ENCODE measurements at places on chromosomes 12 and 14.

DNA sequence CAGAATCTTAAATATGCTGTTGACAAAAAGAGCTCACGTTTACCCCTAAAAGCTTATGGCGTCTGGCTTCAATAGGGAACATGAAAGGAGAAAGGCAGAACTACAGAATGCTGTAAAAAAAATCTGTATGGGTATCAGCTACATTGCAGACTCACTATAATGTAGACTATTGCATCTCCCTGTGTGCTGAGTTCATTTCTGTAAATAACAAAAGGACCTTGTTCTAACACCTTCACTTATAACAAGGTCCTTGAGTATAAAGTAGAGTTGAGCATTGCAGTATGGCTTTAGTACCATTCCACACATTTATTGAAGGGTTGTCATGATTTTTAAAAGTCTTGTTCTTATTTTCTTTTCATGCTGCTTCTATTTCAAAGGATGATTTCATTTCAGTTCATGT lies 165.3 kb downstream of the NPAS3 start:
- no peak for DNase-seq

GRCh38 chr12:28939427-28939826 lies 209.7 kb upstream of the FAR2 start:
- DNase-seq: no peak

DNA sequence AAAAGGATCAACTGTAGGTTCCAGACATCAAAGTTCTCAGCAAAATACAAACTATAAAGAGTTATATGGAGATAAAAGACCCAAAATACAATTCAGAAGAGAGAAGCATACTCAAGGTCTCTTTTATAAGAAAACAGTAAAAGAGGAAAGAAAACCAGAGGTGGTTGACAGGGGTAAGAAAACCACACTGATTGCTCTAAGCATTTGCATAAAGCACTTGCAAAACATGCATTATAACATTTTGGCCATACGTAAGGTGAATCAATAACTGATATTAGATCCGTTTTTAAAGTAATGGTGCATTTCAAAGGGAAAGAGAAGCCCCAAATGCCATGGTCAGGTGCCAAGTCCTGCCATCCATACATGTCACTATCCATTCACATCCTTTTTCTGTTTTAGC lies 5.9 kb downstream of the DDHD1 start:
- no peak for DNase-seq

- DNase-seq: no peak
Observed at GRCh38 chr12:3122841-3123678, 45.9 kb downstream of the TSPAN9 start.

DNA sequence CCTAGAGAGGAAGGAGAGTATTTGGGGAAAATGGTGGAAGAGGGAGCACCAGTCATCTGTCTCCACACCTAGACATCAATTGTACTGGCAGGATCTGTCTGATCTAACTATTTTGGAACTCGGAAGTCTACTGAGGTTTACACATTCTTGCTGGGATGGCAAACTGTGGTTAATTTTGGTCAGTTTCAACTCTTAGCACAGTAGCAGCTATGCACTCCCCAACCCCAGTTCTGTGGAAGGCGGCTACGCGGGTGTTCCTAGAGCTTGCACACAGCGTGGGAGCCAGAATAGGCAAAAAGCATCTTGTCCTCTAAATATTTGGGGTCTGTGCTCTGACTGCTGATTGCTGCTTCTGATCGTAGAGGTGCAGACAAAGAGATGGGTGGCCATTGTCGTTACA lies 33.8 kb downstream of the TECPR2 start:
- no peak for DNase-seq

DNA sequence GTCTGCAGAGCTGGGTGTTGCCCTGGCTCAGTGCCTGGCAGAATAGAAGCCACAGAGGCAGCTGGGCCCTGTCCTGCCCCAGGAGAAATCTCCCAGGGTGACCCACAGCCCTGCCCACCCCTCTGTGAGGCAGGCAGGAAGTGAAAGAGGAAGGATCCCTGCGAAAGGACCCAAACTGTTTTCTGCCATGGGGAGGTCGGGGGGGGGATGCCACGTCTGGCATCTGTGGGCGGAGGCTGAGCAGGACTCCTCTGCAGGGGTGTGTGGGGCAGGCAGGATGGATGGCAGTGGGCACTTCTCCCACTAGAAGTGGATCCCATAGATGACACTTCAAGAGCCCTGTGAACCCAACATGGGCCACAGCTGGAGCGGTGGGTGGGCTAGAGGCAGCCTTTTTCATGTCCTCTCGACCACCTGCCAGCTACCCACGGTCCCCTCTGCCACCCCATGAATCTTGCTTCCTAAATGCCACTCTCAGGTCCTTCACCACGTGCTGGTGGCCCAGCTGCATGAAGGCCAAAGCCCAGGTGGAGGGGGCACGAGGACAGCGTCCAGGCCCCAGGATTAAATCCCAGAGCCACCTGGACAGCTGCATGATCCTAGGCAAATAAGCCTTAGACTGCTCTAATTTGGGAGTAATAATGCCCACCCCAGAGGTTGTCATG lies 3.6 kb downstream of the PAPLN start:
- DNase-seq: no peak

DNA sequence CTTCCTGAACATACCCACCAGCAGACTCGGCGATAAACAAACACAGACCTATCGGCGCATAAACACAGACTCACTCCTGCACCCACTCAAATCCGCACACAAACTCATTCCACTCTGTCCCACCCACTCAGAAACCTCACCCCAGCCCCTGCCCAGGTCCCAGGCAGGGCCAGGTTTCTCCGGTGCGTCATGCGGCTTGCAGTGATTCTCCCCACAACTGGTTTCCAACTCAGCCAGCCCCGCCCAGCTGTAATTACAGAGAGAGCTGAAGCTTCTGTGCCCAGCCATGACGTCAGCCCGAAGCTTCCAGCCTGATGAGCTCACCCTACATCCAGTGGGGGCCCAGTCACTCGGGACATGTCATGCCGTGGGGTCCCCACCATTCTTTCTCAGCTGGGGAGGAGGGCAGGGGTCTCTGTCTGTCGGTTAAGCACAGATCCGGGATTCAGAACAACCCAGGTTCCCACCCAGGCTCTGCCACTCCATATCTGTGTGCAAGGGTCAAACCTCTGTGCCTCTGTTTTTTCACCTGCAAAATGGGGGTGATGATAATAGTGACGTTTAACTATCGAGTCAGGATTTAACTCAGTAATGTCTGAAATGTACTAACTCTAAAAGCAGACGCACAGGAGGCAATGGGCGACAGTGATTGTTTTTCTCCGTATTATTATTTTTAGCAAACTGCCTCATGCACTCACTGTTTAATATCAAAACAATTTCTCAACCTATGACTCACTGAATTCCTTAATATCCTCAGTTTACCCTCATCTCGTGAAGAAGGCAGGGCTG lies 2.3 kb upstream of the HSPB8 start:
- no peak for DNase-seq

DNA sequence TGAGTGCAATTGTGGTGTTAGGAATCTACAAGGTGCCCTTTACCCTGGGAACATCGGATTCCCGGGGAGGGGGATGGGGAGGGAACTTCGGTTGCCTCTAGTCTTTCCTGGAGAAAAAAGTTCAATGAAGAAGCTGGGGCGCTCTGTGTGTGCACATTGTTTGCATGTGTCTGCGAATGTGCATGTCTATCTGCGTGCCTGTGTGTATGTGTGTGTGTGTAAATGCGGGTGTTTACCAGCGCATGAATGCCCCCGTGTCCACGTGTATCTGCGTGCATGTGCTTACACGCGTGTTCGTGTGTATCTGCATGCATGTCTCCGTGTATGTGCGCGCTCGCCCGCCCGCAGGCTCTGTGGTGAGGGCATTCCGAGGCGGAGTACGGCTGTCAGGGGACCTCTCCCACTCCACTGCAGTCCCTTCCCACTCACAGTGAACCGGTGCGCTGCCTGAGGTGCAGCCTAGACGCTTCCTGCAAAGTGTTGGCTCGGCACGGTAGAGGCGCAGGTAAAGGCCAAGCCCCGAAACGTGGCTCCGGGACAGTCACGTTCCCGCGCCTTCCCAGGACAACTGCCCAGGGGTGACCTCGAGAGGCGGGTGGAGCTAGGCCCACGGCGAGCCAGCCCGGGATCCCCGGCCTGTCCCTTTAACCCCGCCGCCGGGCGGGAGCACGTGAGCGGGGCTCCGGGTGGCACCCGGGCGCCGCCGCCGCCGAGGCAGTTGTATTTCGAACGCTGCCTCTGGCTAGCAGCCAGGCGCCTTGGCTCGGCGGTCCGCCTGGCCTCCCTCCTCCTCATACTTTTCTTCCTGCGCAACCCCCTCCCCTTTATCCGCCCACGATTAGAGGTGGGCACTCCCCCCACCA lies 539 bp upstream of the HMGA2 start:
- no peak for DNase-seq

DNA sequence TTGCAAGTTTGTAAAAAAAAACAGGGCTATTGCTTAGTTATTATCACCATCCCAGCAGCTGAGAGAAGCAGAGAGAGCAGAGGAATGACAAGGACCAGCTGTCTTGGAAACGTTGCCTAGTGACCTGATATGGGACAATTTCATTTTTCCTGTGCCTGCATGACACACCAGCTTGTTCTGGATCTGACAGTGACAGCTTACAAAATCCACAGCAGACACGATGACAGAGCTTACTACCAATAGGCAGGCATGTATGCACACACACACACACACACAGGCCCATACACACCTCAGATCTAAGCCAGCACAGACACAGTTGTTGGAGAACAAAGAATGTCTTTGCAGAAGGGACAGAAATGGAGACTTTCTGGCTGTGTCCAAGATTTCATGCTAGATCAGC lies 25.4 kb downstream of the HSPB8 start:
- DNase-seq: no peak

GRCh38 chr12:16148938-16149337 lies 128.5 kb downstream of the SLC15A5 start:
- no peak for DNase-seq

DNA sequence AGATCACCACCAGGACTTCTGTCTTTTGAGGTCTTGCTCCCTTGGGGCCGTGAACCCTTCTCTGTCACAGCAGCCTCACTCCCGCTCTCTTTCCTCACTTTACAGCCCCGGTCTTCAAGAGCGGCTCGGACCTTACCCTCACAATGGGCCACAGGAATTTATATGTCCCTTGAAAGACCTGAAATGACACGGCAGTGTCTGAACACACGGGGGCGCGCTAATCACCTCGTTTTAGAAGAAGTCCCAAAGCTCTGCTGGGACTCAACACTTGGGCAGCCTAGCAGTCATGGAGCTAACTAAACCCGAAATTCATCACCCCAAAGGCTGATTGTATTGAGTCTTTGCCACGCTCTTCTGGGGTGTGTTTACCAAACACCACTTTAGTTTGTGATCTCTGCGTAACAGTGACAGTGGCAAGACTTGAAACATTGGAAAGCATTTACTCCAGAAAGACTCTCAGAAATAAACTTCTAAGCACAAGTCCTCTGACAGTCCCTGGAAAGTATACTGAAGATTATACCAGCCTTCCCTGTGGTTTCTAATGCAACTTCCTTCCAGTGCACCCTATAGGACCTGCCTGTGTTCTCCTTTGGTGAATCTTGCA lies 29.0 kb downstream of the SERPINA11 start:
- DNase-seq: peak; percentile 3

DNA sequence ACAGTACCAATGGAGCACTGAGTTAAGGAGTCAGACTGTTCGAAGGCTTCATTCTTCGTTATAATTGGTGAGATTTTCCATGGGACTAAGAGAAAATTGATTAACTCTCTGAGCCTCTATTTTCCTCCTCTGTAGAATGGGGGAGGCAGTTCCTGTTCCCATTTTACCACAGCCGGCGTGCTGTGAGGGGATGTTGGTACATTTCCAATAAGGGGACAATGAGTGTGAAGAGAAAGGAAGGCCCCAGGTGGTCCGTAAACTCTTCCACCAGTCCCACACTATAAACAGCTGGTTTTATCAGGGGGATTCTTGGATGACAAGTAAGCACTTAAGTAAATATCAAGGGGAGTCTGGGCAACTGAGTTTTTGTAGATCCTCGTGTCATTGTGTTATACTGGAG lies 109.9 kb downstream of the DAD1 start:
- DNase-seq: no peak

DNA sequence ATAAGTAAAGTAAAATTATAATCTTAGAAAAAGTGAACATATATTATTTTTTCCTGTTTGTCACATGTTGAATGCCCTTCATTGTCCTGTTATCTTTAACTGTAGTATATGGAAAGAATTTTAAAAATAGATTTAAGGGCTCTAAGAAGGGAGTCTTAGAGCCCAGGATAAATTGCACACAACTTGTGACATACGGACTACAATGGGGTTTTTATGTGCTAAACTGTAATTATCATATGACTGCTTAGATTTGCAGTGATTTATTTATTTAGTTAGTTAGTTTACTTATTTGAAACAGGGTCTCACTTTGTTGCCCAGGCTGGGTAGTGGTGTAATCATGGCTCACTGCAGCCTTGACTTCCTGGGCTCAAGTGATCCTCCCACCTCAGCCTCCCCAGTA lies 187.8 kb upstream of the HMGA2 start:
- no peak for DNase-seq

- no peak for DNase-seq
Observed at GRCh38 chr12:17489452-17489851, 600.5 kb downstream of the RERGL start.

- DNase-seq: no peak
Observed at GRCh38 chr12:6376079-6376869, 911 bp upstream of the SCNN1A start.

GRCh38 chr12:90978117-90978770 lies 23.3 kb upstream of the CCER1 start:
- no peak for DNase-seq

- DNase-seq: no peak
Observed at GRCh38 chr12:80190001-80190400, 90.7 kb downstream of the OTOGL start.

GRCh38 chr12:105947906-105948305 lies 190.8 kb downstream of the NUAK1 start:
- DNase-seq: no peak

- no peak for DNase-seq
Observed at GRCh38 chr14:74973003-74973653, 17.7 kb upstream of the PGF start.

- no peak for DNase-seq
Observed at GRCh38 chr12:45350861-45351260, 135.0 kb downstream of the ANO6 start.

- no peak for DNase-seq
Observed at GRCh38 chr14:37665479-37665878, 70.0 kb downstream of the TTC6 start.

GRCh38 chr12:57640175-57641042 lies 7.4 kb upstream of the B4GALNT1 start:
- DNase-seq: no peak

- DNase-seq: no peak
Observed at GRCh38 chr14:27929797-27930347, 836.7 kb upstream of the FOXG1 start.

- DNase-seq: no peak
Observed at GRCh38 chr12:47271800-47272239, 192.1 kb upstream of the AMIGO2 start.

DNA sequence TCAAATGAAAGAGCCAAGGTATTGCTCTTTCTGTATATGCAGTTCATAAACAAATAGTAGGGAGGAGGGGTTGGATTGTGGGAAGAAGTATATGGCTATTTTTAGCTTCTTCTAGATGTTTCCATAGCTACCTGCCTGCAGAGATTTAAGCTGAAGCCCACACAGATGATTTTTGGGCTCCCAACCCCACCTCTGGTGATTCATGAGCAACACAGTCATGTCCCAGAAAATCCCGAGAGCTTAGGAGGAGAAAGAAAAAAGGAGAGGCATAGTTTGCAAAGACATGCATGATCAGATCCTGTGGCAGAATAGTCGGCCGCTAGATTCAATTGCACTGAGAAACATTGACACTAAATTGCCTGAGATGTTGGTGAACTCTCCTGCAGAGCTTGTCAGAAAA lies 13.8 kb downstream of the TESPA1 start:
- no peak for DNase-seq
